Renal pelvis (tissue), 12 donors: ENCODE measurements at places on chromosomes 3 and 15. TPM values are rescaled to one million over a fixed set of nuclear protein-coding genes. Genes with fewer than 3 reads are reported as not detected.
A peak's percentile ranks its signal among the peaks of the same experiment; 100 is the strongest.

GRCh38 chr15:43085921-43086320 lies 19.9 kb downstream of the UBR1 start:
- no peak for DNase-seq

DNA sequence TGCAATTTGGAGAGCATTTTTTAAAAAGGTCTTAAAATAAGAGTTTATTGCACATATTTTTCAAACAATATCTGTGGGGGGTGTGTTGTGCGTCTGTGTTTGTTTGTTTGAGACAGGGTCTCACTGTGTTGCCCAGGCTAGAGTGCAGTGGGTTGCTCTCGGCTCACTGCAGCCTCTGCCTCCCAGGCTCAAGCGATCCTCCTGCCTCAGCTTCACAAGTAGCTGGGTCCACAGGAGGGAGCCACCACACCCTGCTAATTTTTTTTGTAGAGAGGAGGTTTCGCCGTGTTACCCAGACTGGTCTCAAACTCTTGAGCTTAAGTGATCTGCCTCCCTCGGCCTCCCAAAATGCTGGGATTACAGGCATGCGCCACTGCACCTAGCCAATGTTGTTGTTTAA lies 2.7 kb downstream of the MLF1 start:
- DNase-seq: no peak

DNA sequence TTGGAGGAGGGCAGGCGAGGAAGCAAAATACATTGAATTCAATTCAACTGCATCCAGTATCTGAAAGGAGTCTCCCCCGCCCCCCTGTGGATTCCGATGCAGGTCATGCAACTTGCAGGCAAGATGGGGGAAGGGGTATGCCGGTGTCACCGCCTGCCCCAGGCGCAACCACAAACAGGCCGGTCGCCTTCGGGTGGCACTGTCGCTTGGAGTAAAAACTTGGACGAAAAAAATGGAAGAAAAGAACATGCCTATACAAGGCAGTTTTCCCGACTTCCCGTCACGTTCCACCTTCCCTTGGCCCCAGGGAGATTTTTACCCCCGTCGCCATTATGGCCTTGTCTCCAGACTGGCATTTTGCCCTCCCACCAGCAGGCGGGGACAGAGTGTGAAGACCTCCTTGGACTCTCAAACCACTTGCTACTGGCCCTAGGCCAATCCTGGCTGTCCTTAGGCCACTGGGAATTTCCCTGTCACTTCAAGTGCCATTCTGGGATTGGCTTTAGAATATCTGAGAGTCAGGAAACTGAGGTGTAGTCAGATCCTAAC lies 1.6 kb upstream of the NTRK3 start:
- peak; percentile 29 for DNase-seq

GRCh38 chr15:38252481-38253350 lies at the start of gene SPRED1:
Gene SPRED1 (plus strand): TSS chr15:38252836. CDS start chr15:38253186, 350 bp downstream.
- DNase-seq: peak; percentile 56

DNA sequence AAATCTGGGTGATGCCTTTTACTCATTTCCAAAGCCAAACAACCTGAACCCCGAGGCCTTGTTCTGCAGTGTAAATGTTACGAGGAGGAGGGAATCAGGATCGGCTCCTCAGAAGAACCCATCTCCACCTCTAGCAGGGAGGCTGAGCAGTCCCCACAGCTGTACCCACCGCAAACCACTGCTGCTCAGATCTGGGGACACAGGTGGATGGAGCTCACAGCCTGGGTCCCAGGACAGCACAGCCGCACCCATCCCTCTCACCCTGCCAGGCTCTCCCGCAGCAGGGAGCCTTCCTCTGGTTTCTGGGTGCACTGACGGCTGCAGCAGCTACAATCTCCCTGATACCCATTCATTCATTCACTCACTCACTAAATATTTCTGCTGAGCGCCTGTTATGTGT lies 44.0 kb upstream of the CGNL1 start:
- DNase-seq: no peak

DNA sequence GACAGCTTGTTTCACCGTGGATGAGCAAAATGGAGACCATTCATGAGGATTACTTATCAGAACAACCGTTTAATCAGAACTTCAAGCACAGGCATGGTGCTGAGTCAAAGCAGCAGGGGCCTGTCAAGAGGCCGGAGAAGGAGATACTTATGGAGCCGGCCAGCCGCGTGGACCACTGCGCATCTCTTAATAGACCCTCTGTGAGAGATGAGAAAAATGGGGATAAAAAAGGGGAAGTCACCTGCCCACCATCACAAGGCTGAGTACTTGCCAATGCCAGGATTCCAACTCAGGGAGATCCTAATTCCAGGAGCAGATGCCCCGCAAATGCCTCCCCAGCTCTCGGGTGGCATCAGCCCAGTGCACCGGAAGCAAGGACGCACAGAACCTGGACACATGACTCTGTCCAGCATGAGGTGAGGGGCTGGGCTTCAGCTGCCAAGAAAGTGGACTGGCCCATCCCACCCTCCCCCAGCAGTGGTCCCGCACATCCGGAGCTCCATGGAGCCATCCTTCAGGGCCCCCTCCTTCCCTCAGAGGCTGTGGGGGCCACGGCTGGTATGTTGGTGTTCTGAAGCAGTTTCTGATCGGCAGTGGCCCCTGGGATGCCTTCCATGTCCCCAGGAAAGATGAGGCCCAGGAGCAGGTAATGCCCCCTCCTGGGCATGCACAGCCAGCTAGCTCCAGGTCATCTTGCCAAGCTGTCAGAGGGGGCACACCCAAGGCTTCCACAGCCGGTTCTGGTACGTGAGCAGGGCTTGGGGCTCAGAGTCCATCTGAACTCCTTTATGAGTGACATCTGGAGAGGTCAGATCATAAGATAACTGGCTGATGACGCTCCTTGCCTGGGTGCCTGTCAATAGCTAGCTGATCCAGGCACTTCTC lies 143.8 kb downstream of the ATP10A start:
- no peak for DNase-seq

GRCh38 chr15:90029024-90029423 lies 27.9 kb downstream of the ZNF710 start:
- no peak for DNase-seq

DNA sequence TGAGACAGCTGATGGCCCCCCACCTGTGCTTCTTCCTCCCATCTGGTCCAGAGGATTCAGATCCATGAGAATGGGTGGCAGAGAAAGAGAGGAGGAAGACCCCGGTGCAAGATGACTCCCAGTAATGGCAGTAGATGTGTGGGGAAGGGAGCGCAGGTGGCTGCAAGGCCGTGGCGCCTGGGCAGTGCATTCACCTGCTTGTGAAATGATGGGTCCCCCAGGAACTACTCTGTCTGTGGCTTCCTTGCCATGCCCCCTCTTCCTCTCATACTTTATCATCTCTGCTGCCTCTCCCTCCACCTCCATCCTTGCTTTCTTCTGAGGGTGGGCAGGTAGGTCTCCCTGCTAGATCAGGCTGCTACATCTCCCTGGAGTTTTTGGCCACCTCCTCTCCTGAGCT lies 23.3 kb downstream of the ZNF710 start:
- DNase-seq: no peak

Gene GNAT1
- not detected for polyA plus RNA-seq

Gene GOLIM4
- polyA plus RNA-seq: 112 TPM

GRCh38 chr3:126312341-126312740 lies 44.9 kb downstream of the KLF15 start:
- no peak for DNase-seq

Gene ROBO1
- 102 TPM for polyA plus RNA-seq

Gene MME
- polyA plus RNA-seq: 398 TPM
